ENCODE measurements at places on chromosomes 4 and X.

DNA sequence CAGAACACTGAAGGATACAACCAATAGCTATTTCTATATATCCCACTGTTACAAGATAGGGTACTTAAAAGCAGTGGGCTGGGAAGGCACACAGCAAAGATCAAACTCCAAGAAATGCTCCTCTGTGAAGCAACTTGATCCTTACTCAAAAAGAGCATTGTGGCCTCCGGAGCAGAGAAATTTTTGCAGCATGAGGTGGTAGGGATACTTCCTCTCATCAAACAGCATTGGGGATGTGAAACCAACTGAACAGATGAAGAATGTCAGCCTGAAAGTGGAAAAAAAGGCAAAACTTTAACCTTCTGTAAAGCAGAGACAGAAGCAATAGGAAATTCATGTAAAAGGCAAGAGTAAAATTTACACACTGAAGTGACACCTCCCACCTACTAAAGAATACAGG is 92.2 kb downstream of the HUWE1 start:
- DNase-seq, result peak; percentile 25

DNA sequence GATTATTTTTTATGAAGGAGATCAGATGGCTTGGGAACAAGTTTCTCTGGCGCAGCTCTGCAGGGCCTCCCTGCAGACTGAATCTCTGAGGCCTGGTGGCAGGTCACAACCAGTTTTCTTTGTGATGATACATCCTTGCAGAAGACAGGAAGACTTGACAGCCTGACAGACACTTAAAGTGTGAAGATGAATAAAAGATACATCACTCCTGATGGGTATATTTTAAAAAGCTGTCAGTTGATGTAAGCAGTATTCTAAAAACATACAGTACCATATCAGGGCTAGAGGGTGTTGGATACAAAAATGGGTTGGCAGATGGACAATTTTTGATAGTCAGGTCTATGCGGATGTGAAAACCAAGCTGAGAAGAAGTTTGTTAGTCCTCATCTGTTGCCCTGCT is 239.5 kb downstream of the LHFPL1 start:
- DNase-seq, result no peak

- DNase-seq, result no peak
These were observed 14.0 kb downstream of the TMEM154 start for GRCh38 chr4:152665691-152666395.

- DNase-seq, result no peak
These were observed 172.3 kb upstream of the RPS6KA3 start for GRCh38 chrX:20438871-20439526.

DNA sequence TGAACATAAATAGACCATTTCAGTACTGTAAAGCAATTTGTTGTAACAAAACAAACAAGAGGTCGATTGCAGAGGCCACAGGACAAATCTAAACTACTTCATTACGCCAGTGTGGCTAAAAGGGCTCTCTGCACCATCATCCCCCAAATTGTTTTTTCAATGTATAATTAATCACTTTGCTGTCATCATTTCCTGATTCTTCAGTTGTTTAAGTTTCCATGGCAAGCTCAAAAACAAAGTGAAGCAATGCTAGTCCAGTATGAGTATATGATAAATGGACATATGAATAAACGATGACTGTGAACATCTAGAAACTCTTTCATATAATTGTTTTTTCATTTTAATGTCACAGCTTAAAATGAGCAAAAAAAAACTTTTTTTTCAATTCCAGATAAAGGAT is 235.4 kb upstream of the FGF13 start:
- DNase-seq, result no peak

- no peak for DNase-seq
These were observed 25.5 kb downstream of the GPRASP3 start for GRCh38 chrX:102745857-102746584.

GRCh38 chrX:78650906-78651437 is 8.2 kb downstream of the RTL3 start:
- DNase-seq, result peak; percentile 60

DNA sequence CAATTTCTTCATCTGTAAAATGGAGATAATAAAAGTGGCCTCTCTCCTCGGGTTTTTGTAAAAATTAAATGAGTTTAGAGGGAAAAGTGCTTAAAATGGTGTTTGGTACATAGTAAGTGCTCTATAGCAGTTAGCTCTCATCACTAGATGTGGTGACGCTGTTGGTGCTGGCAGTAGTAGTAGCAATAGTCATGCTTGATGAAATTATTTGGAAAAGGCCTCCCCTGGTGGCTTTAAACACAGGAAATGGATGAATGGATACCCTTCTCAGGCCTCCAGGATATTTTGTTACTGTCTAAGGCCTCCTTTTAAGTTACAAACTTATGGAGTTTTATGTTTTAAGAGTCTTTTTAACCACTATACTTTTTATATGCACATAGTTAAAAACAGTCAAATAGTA is 142.9 kb downstream of the CBR4 start:
- no peak for DNase-seq

- DNase-seq, result no peak
These were observed 122.6 kb downstream of the COMMD8 start for GRCh38 chr4:47340914-47341313.

DNA sequence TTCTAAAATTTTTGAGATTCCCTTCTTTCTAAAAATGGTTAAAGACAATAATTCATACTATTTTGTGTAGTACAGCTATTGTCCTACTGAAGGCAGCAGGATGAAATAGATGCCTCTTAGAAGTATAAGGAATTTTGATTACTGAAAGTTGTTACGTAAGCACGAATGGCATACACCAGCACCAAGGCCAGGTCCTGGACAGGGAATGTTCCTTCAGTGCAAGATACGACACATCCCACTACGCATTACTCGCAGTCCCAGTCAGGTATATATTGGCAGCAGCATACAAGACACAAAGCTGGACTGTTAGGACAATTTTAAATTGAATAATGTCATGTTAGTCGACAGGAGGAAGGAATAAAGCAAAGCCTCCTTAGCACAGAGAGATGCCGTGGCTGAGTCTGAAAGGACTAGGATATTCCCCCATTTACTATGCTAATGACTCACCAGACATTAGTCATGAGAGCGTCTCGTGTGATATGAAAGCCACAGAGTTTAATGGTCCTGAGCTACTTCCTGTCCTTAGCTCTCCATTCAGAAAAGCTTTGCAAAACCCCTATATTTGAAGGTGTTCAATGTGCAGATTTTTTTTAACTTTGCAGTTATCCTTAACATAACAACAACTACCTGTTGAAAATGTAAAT is 504.3 kb downstream of the FAM133A start:
- DNase-seq, result peak; percentile 0

- DNase-seq, result no peak
These were observed 239.3 kb downstream of the C4orf33 start for GRCh38 chr4:129335276-129335675.

Data from HFFc6 (cell line).